Vagina (tissue), 2 donors: ENCODE measurements at places on chromosomes 4 and X.

GRCh38 chr4:91957963-91958362 is 345.8 kb upstream of the GRID2 start:
- no peak for DNase-seq

DNA sequence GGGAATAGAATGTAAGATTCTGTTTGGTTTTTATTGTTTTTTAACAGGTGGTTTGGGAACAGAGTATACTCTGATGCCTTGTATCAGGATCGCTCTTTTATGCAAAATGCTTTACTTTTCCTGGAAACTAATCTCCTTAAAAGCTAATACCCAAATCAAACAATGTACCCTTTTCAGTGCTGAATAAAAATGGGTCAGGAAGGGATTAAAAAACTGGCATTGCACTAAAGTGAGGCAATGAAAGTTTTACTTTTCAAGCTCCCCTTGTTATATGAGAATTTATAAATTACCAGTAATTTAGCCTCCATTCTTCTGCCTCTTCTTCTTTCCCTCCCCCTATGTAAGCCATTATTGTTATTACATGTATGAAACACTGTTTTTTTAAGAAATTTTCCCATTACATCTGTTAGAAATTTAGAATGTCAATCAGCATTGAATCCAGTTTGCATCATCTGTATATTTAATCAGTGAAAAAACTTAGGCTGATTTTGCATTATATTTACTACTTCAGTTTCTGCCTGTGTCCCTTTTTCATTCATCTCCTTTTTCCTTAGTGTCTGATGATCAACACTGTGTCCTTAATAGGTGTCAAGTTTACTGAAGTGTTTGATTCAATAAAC is 89.7 kb upstream of the NPNT start:
- DNase-seq = no peak

DNA sequence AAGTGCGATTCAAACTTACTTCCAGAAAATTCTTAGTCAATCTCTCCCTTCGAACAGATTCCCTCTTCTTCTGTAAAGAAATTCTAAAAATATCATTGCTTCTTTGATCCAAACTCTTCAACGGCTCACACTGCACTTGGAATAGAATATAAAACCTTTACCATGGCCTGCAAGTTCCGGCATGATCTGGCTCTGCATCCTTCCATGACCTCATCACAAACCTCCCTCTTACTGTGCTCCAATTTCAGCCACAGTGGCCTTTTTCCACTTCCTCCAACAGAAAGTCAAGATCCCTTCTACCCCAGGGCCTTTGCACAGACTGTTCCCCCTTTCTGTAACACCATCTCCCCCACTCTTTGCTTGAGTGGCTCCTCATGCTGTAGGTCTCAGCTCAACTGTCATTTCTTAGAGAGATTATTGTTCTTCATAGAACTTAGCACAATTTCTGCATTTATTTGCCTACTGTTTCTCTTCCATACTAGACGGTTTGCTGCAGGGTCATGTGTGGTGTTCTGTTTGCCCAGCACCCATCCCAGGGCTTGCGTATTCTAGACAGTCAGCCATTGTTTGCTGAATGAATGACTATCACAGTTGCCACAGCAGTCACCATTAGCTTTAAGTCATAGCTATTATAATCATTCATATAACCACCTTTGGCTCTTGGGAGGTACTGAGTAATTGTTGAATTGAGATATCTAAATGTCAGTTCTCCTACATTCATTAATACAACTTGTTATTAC is 1.9 kb upstream of the STOX2 start:
- DNase-seq = no peak

DNA sequence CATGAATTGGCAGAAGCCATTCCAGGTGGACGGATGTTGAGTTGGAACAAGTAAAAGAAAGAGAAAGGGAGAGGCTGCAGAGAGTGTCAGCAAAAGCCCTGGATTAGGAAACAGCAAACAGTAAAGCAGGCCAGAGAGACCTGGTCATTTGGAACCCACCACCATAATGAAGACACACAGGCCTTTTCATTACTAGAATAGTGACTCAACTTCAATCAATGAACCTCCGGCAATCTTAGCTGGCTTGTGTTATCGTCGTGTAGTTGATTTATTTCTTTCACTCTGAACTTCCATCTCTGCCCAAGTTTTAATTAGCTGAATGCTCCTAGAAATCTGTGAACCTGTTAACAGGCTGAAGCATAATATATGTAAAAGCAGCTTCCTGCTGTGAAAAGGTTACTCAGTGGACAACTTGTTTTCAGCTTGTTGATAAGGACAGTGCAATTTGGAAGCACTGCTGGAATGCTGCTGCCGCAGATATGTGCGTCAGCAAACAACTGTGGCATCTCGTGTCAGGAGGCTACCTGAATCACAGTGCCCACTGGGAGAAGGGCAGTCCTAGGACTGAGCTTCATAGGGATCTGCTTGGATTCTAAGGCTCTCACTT is 68.8 kb downstream of the SPANXN4 start:
- no peak for DNase-seq

DNA sequence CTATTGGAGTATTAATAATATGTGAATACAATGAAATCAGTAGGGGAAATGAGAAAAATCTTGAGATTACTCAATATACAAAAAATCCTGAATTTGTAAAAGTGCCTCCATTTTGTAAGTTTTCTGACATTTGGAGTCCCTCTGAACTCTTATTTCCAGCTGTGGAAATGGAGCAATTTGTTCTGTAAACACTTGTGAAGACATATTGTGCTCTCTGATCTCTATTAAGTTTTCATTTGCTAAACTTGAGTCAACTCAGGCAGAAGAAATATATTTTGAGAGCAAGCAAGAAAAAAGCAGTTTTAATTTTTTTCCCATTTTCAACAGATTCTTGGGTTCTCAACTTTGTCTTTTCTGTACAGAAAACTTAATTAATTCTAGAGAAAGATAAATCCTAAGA is 51.4 kb upstream of the PCDH18 start:
- no peak for DNase-seq

GRCh38 chrX:41471786-41472185 is 24.6 kb downstream of the NYX start:
- DNase-seq = no peak
